ENCODE measurements at places on chromosomes 2 and 18. TPM values are rescaled to one million over a fixed set of nuclear protein-coding genes. Genes with fewer than 3 reads are reported as not detected.

Gene CD207
- not detected for total RNA-seq

Gene CPS1
- 8.5 TPM for total RNA-seq

Gene CRYGD
- total RNA-seq = not detected

Gene PSMA8
- total RNA-seq = not detected

Gene CGREF1
- total RNA-seq = 10.4 TPM

Gene DNAJC5G
- total RNA-seq = not detected

Gene PELI1
- total RNA-seq = 13.6 TPM

Gene BCL11A
- 5.9 TPM for total RNA-seq

Gene FZD7
- 51.4 TPM for total RNA-seq

Gene OBSL1
- 43.1 TPM for total RNA-seq

Gene SKOR2
- not detected for total RNA-seq

Gene REG1B
- not detected for total RNA-seq

Gene AP1S3
- total RNA-seq = 12.6 TPM

Gene MC4R
- not detected for total RNA-seq

Gene CIAO1
- 91.8 TPM for total RNA-seq

Gene RAD51AP2
- total RNA-seq = not detected

Gene ANKRD39
- 4.2 TPM for total RNA-seq

Gene ZNF385B
- total RNA-seq = not detected

Gene NUP35
- total RNA-seq = 8.3 TPM

Gene NCK2
- 19.6 TPM for total RNA-seq

Gene STON1
- 14.5 TPM for total RNA-seq

Gene CLEC4F
- total RNA-seq = not detected

Gene TLX2
- not detected for total RNA-seq

Gene TGIF1
- 129 TPM for total RNA-seq

Gene ASNSD1
- 64.5 TPM for total RNA-seq

Gene TMEM178A
- total RNA-seq = 0.92 TPM

Gene MREG
- 2.7 TPM for total RNA-seq

Gene MPP4
- total RNA-seq = 0.89 TPM

Gene UNC80
- total RNA-seq = not detected

Gene HOXD13
- 2.4 TPM for total RNA-seq

Gene IKZF2
- 9.5 TPM for total RNA-seq

Gene APCDD1
- not detected for total RNA-seq

Gene HRH4
- total RNA-seq = 0.05 TPM

Gene ZBTB7C
- total RNA-seq = not detected

Gene SLC4A5
- total RNA-seq = 0.83 TPM

Gene PPP1R7
- total RNA-seq = 54.3 TPM

Gene SERPINB12
- not detected for total RNA-seq

Gene OTOS
- total RNA-seq = not detected

Gene LPIN2
- total RNA-seq = 33.6 TPM

Gene TXNDC2
- total RNA-seq = not detected

Gene TNFRSF11A
- total RNA-seq = under 0.01 TPM

Gene KYNU
- 1.8 TPM for total RNA-seq

Gene BABAM2
- 17.3 TPM for total RNA-seq

Gene KCNG2
- total RNA-seq = not detected

Gene G6PC2
- not detected for total RNA-seq

Gene NT5DC4
- not detected for total RNA-seq

Gene MC2R
- total RNA-seq = not detected

Gene SIX2
- not detected for total RNA-seq

Gene MOGAT1
- not detected for total RNA-seq

Gene PECR
- total RNA-seq = 9.5 TPM

Gene LBX2
- 1.3 TPM for total RNA-seq

Gene PLEKHH2
- 0.55 TPM for total RNA-seq

Gene LDLRAD4
- total RNA-seq = 4.1 TPM

Gene PRKAG3
- not detected for total RNA-seq

Gene GDF7
- under 0.01 TPM for total RNA-seq

Gene DNAJB2
- 59.8 TPM for total RNA-seq
